ENCODE measurements at places on chromosomes 1 and 21.

GRCh38 chr21:32392299-32392879 is 423 bp downstream of the URB1 start:
- DNase-seq, result no peak

DNA sequence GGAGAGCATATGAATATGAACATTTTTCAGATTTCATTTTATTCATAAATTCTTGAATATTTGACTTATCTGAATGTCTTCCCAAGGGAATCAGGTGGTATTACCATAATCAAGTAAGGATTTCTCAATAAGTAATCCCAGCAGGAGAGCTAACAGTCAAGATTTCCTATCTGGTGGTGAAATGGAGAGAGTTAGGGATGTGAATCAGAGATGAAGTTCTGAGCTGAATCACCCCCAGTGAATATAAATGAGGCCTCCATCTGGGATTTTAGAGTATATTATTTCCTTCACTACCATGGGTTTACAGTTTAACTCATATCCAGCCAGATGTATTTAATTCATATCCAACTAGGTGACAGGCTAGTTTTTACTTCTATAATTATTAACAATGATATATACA is 61.5 kb upstream of the RGS2 start:
- DNase-seq, result no peak

DNA sequence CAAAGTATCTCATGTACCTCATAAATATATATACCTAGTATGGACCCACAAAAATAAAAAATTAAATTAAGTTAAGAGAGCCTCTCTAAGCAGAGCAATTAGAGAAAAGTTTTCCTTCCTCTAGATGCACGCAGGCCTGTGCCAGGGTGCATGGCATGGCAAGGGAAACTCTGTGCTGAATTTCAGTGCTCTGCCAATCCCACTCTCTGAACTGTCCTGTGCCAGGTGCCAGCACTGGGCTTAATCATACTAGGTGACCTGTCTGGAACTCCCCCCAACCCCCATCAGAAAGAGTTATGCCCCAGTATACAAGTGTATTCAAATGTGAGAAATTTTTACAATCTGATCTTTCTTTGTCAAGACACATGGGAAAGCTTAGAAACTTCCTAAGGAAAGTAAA is 10.4 kb upstream of the LAMC2 start:
- no peak for DNase-seq

DNA sequence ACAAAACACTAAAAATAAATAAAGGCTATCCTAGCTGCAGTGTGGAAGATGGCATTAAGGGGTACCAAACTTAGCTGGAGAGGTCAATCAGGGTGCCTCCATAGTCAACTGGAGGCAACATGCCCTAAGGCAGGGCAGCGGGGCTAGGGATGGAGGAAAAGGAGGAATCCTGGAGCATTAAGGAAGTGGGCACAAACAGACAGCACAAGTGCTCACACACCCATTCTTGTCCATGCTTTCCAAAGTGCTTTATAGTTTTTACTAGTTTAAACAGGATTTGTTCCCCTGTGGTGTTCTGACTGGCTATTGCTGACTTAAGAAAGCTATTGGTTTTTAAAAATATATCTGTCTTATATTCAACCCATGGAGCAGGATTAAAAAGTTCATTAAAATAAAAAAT is 33.3 kb downstream of the TCEANC2 start:
- no peak for DNase-seq

- DNase-seq, result no peak
Measured at GRCh38 chr1:115744646-115745275, 23.8 kb downstream of the CASQ2 start.

DNA sequence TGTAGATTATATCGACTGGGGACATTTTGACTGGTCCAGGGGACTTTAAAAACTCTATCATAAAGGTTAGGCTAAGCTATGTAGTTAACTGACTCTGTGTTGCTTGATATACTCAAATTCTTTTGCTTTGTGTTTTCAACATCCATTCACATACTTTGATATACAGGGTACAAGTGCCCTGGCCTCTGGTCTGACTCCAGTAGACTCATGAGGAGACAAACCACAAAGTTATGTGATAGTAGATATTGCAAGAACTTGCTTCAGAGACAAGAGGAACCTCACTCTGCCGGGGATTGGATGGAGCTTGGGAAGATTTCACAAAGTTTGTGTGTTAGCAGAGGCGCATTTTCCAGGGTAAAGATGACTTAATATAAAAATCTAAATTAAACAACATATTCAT is 1.3 kb downstream of the GORAB start:
- DNase-seq, result no peak

DNA sequence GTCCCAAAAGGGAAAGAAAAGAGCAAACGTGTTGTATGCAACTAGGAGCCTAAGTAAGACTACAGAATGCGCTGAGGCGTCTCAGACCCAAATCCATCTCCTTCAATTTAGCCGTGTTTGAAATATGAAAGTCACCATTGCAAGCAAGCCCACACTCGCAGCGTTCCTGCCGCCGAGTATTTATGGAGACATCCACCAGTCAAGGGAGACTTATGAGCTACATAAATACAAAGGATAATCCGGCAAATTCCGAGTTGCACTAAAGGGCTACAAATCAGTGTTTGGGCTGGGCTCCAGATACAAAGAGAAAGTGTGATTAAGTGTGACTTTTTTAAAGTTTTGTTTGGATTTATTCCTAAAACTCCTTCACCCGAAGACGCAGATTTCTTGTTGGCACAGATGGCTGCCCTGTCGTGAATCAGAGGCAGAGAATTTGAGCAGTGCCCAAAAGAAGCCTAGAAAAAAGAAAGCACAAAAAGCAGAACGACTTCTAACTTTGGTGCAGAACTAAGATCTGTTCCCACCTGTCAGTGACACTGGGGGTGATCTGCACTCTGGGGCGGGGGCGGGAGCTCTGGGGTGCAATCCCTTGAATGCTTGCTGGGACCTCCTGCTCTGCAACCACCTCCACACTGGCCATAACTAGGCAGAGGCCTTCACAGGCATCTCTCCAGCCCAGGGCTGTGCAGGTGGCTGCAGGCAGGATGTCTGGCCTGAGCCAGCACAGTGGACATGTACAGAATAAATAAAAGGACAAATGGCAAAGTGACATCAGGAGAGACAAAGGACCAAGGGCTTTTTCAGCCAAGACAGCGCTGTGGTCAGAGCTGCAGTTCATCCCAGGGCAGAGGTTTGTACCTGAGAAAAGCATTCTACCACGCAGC is 489.7 kb downstream of the NPHP4 start:
- no peak for DNase-seq

DNA sequence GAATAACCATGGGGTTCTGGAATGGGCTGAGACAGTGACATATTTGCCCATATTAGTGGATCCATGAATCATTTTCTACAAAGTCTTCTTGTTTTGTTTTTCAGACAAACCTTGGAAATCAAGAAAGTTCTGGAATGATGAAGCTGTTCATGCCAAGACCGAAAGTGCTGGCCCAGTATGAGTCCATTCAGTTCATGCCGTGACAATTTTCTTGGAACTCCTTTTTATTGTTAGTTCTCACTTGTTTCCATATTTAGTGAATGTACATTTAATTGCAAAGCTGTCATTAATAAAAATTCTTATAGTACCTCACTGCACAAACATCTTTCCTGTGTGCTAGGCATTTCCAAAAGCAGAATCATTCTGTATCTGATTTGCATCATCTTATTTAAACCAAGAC is 100.6 kb upstream of the KCNJ15 start:
- no peak for DNase-seq

GRCh38 chr1:216464489-216464888 is 41.2 kb upstream of the USH2A start:
- no peak for DNase-seq

DNA sequence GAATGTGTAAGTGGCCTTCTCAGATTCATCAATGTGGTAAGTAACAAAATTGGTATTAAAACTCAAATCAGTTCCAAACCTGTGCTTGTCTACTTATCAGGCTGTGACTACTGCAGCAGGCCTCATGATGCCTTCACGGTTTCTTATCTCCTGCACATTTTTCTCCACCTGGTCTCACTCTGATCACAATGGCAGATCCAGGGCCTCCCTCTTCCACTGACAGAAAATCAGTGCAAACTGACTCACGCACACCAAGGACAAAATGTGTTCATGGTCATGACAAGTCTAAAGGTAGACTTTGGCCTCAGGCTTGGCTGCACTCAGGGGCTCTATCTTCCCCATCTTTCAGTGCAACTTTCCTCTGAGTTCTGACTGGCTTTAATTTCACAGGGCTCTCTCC is 56.7 kb upstream of the ATP1A1 start:
- DNase-seq, result no peak

- DNase-seq, result no peak
Measured at GRCh38 chr21:39003982-39004633, 179.1 kb downstream of the PSMG1 start.

- peak; percentile 65 for DNase-seq
Measured at GRCh38 chr1:62355095-62355494, 35.9 kb upstream of the KANK4 start.

- DNase-seq, result no peak
Measured at GRCh38 chr21:40282912-40283886, 416.0 kb downstream of the PCP4 start.

DNA sequence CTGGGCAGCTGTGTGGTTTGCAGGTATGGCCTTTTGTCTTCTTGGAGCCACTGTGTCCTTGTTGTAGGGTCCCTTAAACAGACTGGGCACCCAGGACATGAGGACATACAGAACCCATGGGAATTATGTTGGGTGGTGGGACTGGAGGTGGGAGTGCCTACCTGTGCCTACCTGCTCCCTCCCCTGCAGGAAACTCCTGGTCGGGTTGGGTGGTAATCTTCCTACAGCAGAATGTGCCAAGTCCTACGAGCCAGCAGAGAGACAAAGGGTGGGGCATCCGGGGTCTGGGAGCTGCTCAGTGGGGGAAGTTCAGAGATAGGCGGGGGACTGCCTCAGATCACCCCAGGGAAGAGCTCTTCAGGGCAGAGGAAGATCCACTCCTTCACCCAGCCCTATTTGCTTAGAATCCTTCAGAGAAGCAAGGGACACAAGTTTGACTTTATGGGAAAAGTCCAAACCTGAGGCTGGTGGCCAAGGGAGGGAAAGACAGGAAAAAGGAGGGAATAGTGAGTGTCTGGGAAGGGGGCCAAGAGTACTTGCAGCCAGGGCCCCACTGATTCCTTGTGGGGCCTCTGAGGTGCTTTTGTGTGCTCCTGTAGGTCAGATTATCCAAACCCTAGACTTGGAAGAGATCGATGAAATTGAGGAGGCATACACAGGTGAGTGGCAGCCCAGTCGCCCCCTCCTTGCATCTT is 58.3 kb downstream of the KIF21B start:
- DNase-seq, result peak; percentile 40

DNA sequence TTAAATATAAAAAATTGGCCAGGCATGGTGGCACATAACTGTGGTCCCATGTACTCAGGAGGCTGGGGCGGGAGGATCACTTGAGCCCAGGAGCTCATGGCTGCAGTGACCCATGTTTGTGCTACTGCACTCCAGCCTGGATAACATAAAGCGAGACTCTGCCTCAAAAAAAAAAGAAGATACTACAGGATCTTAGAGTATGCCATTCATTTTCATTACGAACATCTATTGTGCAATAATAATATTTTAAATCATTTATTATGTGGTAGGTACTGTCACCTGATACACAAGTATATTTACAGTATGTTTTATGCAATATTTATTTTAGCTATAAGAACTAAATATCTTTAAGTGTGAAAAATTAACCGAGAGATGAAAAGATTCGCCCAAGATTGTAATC is 9.3 kb upstream of the GIPC2 start:
- no peak for DNase-seq

DNA sequence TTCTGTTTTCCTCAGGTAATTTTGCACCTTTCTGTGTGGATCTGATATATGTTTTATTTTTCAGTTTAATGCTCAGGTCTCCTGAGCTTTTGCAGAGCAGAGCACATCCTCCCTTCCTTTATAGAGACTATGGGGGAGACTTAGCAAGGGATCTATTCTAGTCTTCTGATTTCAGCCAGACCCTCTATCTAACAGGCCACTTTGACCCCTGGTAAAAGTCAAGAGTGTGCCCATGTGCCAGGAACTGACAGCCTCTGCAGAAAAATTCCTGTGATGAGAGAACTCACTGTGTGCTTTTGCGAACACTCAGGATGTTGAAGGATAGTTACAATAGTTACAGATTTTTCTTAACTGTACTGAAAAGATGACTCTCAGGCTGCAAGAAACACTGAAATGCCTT is 123.3 kb downstream of the NOS1AP start:
- DNase-seq, result no peak

- no peak for DNase-seq
Measured at GRCh38 chr21:36113647-36114428, 21.0 kb upstream of the CBR3 start.

DNA sequence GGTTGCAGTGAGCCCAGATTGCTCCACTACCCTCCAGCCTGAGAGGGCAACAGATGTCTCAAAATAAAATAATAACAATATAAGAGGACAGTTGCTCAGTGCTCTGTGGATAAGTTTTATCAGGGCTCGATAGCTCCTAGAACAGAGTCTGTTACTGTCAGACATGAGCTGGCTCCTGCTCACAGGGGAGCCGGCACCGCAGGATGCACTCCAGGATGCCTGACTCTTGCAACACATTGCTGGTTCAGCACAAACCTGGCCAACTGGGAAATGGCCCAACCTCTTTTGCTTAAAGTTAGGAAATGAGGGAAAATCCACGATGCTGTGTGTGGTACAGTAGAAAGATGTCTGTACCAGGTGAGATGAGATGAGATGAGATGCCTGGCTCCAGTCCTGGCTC is 5.8 kb upstream of the CTSE start:
- no peak for DNase-seq

Measured in islet precursor cell (in vitro differentiated cells).